Activated T-helper 1 cell treated with anti-CD3 and anti-CD28 coated beads, Interleukin-2, amount 50 U/mL, for 16 hours (primary cell): ENCODE measurements at places on chromosomes 16 and 17.

- no peak for DNase-seq
Measured at GRCh38 chr17:65163990-65164495, 26.9 kb downstream of the RGS9 start.

DNA sequence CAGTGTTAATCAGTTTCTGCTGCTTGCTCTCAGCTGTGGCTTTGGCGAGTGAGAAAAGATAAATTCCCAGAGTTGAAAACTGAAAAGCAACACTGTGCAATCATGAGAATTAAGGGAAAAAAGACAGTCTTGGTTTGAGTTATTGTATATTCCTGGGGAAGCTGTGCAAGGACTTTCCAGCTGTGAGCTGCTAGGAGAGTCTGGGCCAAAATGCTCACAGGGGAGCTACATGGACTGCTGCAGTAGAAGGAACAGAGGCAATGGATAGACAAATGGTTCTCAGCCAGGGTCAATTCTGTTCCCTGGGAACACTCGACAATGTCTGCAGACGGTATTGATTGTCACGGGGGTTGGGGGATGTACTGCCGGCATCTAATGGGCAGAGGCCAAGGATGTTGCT, 102.0 kb upstream of the ADAMTS18 start:
- DNase-seq, result no peak

DNA sequence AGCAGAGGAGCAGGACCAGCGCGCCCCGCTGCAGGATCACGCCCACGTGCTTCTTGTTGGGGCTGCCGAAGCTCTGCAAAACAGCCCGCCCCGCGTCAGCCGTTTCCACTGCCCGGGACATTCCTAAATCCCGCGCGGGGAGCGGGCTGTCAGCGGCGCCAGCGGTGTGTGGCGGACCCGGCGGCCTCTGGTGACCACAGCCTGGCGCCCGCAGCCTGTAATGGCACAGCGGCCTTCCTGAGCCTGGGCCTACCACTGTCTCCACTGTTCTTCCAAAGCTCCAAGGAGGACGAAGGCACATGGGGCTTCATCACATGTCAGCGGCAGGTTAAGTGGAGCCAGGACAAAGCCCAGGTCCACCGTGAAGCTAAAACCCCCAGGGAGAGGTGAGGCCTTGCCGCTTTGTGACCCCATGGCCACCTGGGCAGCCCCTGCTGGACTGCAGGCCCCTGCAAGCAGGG, 2.5 kb downstream of the SLC47A2 start:
- no peak for DNase-seq

GRCh38 chr16:30121741-30122571, 1.1 kb downstream of the MAPK3 start:
- no peak for DNase-seq

GRCh38 chr17:7836596-7837407, 2.8 kb downstream of the KDM6B start:
- no peak for DNase-seq

- no peak for DNase-seq
Measured at GRCh38 chr17:7755095-7755890, 37.7 kb downstream of the DNAH2 start.

DNA sequence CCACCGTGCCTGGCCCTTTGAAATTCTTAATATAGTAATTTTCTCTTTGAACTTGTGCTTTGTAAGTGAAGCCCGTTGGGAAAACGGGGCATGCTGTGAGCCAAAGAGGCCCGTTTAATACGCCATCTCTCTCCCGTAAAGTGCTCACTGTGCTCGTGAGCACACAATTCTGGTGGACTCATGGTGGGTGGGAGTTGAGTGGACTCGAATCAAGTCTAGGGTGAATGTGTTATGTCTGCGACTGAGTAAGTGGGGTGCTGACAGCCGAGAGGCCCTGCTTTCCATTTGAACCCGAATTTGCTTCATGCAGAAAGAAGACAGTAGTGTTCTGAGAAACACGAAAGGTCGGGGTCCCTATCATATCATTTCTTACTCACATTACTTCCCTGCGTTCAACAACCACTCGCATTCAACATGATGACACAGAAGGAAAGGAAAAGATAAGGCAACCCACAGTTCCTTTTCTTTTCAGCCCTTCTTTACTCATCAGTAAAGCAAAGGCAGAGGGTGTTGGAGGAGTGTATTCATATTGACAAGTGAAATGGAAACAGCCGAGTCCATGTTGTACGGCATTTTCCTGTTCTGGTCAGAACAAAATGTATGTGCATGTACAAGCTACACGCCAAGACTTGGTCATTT, 4.8 kb upstream of the ATP2A3 start:
- no peak for DNase-seq

DNA sequence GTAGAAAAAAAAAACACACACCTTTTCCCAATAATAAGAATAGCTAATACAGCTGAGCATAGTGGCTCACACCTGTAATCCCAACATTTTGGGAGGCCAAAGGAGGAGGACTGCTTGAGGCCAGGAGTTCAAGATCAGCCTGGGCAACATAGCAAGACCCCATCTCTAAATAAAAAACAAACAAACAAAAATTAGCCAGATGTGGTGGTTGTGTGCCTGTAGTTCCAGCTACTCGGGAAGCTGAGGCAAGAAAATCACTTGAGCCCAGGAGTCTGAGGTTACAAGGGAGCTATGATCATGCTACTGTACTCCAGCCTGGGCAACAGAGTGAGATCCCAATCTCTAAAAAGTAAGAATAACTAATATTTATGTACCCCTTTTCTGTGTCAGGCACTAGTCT, 42.8 kb upstream of the GFOD2 start:
- DNase-seq, result no peak

GRCh38 chr16:52993179-52993578, 59.5 kb downstream of the CHD9NB start:
- no peak for DNase-seq

DNA sequence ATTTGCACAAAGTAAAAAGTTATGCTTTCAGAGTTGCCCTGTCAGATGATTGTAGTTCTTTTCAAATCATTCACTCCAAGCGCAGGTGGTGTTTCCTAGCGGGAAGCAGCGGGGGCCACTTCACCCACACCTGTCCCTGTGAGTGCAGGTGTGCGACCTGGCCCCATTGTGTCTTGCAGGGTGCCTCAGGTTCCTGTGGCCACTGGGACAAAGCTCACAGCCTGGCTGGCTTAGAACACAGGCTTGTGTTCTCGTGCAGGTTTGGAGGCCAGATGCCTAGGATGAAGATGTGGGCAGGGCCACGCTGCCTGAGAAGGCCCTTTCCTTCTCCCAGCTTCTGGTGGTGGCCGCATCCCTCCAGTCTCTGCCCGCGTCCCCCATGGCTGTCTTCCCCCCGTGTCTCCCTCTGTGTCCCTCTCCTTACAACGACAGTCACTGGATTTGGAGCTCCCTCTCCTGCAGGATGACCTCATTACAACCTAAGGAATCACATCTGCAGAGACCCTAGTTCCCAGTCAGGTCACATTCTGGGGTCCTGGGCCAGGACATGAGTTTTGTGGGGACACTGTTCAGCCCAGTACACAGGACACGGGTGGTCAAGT, 90.5 kb downstream of the NPIPB11 start:
- DNase-seq, result no peak

DNA sequence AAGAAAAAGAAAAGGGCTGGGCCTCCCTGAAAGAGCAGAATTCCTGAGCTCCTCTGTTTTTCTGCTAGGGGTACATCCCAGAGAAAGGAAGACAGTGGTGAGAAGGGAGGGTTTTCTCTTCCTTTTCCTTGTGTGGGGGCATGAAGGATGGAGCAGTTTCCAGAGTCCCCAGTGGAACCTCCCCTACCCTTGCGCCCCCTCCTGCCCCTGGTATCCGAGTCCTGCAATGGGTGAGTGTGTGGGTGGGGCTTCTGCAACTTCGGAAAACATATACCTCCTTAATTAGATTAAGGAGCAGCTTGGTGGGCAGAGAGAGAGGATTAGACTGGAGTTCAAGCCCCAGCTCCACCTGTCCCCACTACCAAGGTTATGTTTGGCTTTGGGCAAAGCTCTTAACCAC, 5.4 kb upstream of the GIP start:
- no peak for DNase-seq
